Thoracic aorta (tissue), 2 donors: ENCODE measurements at places on chromosomes 1 and 21.

- no peaks in the 10 kb centered on the region for H3K27me3 ChIP-seq
- DNase-seq: no peak
These were observed 13.6 kb upstream of the LYPLAL1 start for GRCh38 chr1:219159946-219160645.

DNA sequence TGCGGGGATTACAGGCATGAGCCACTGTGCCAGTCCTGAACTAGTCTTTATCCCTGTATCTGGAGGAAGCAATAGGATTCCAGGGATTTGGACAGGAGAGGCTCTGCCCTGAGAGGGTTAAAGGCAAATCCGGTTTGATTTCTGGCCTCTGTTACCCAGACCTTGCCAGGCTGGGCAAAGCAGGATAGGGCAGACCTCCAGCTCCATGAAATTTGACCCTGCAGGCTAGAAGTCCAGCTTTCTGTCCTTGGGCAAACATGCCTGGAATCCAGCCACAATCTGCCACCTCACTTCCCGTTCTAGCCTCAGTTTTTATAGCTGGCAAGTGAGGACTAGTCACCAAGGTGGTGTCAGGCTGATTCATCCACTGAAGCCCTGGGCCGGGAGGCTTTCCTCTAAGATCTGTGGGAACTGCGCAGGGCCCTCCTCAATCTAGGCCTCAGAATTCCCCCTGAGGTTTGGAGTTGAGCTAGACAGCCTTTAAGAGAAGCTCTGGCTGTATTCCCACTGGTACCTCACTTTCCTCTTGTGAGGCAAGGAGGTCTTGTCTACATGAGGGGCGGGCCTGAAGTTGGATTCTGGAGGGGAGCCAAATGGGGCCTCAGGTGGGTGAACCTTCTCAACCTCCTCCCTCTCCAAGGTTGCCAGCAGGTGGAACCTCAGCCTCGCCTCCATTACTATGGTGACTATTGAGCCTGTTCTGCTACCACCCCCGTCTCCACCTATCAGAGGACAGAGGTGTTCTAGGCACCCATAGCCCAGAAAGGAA lies 7.0 kb upstream of the P3R3URF start:
- peak overlapping the region; percentile 93 for H3K27ac ChIP-seq
- no peaks in the 10 kb centered on the region for H3K27me3 ChIP-seq
- peaks cover 7% of the 10 kb centered on the region for H3K4me1 ChIP-seq
- H3K36me3 ChIP-seq: peaks cover 6% of the 10 kb centered on the region

- H3K4me1 ChIP-seq: no peaks in the 10 kb centered on the region
- H3K27me3 ChIP-seq: no peaks in the 10 kb centered on the region
- H3K27ac ChIP-seq: no peak overlapping the region
- H3K36me3 ChIP-seq: no peaks in the 10 kb centered on the region
These were observed 48.7 kb downstream of the SYT6 start for GRCh38 chr1:114104949-114105348.

- no peak overlapping the region for H3K27ac ChIP-seq
- H3K4me1 ChIP-seq: no peaks in the 10 kb centered on the region
- H3K27me3 ChIP-seq: no peaks in the 10 kb centered on the region
- no peaks in the 10 kb centered on the region for H3K36me3 ChIP-seq
- DNase-seq: no peak
These were observed 132.0 kb downstream of the GIPC2 start for GRCh38 chr1:78177708-78178270.
